ENCODE measurements at places on chromosomes 13 and 19.
A peak's percentile ranks its signal among the peaks of the same experiment; 100 is the strongest.

DNA sequence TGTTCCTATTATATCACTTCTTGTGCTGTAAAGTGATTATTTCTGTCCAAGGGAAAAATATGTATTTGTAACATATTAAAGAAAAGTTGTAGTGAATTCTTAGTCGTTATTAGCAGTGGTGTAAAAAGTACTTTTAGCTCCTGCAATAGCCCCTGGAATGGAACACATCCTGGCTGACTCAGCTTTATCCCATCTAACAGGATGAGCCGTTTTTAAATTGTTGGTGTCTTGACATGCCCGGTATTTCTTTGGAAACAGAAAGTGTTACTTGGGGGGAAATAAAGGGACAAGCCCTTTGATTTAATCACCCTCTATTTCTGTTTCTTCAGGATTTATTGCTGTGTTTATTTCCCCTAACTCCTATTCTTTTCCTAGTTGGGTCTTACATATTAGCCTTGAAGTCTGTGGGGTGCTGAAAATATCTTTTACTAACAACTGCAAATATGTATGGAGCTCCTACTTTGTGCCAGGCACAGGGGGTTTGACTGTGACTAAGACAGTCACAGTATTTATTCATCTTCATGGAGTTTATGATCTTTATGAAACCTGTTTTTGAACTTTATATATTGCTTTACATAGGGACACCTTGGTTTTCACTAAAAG, 17.9 kb downstream of the COG3 start:
- no peak for DNase-seq

- no peak for DNase-seq
Observed at GRCh38 chr19:6580313-6580712, 10.6 kb downstream of the CD70 start.

DNA sequence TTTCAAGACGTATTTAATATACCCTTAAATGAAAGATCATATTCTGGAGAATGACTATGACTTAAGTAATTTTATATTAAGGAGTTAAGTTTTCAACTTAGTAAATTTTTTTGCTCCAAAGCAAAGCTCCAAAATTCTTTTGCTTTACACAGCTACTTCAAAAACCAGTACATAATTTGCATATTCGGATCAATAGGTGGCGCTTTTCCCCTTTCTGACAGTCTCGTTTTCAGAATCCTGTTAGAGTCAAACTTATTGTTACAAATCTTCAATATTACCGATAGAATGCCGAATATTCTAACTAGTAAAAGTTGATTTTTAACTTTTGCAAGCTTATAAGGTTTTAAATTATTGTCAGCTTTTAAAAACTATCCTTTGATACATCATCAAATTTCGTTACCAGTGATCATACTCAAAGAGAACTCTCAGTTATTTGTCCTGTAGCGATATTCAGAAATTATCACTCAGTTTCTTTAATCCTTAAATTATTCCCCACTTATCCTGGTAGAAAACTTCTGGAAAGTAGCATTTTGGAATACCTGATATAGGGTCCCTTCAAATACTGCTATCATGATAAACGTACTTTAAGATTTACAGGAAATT, 852.7 kb upstream of the KLHL1 start:
- no peak for DNase-seq

- no peak for DNase-seq
Observed at GRCh38 chr13:22063416-22064124, 392.7 kb downstream of the FGF9 start.

DNA sequence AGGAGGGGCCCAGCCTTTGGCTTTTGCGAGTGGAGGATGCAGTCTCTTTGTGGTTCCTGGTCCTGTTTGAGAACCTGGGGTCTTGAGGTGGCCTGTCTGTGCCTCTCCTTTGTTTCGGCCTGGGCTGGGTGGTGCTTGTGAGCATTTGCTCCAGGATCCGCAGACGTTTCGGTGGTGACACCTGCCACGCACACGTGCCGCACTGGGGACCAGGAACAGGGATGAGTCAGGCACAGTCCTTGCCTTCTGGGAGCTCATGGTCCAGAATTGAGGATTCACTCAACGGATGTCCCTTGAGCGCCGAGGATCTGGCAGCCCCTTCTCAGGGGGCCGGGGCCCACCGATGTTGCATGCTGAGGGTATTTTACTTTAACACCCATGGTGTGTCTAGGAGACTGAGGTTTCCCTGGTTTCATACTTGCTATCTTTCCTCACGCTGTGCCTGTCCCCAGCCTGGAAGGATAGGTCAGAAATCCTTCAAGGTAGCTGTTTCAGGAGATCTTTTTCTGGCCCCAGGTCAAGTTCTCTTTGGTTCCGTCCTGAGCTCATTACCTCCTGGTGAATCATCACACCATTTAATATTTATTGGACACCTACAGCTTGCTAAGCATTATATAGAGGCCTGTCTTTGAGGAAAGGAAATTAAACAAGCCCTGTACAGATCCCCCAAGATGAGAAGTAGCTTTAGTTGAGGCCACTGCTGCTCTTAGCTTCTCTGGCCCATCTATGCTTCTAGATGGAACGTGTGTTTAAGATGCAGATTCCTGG, 5.1 kb downstream of the HDGFL2 start:
- no peak for DNase-seq

GRCh38 chr19:970695-971094, 13.4 kb upstream of the WDR18 start:
- DNase-seq: no peak

- no peak for DNase-seq
Observed at GRCh38 chr19:4015705-4016402, 8.3 kb downstream of the PIAS4 start.

GRCh38 chr13:114025714-114026431, 52.0 kb upstream of the C13orf46 start:
- no peak for DNase-seq

- no peak for DNase-seq
Observed at GRCh38 chr13:27860743-27861142, 59.1 kb upstream of the PDX1 start.

- DNase-seq: no peak
Observed at GRCh38 chr19:49161987-49162386, 4.4 kb downstream of the TRPM4 start.

DNA sequence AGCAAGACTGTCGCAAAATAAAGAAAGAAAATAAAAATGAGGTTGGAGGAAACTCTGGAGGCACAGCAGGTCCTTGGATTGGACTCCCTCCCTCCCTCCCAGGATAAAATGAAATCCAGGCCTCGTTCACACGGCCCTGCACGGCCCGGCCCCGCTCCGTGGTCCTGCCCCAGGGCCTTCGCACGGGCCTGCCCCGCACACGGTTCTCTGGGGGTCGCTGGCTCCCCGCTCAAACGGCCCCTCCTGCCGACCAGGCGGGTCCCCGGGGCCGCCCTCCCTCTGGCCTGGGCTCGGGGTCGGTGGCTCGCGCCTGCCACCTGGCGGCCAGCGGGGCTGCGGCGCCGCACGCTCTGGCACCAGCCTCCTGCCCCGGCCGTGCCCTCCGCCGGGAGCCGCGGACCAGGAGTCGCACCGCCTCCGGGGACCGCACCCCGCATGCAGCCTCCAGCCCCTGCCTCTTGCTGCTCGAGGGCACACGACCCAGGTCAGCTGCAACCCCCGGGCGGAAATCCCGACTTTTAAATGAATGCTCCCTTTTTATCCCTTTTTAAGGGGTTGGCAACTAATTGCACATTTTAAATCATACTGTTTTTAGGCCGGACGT, 1.5 kb upstream of the WDR18 start:
- DNase-seq: no peak

DNA sequence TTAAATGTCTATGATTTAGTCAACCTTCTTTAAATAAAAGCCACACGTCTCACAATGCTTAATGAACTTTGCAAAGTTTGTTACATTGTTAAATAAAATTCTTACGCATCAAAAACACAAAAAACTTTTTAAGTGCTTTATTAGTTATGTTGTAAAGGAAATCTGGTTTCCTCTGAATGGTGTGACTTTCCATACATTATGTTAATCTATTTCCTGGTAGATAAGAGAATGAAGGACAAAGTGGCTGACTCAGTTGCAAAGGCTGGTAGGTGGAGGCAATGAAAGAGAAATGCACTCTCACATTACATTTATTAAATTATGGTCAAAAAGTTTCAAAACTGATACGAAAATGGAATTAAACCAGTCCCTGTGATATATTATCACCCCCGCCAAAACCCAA, 15.9 kb downstream of the KLF12 start:
- DNase-seq: no peak

DNA sequence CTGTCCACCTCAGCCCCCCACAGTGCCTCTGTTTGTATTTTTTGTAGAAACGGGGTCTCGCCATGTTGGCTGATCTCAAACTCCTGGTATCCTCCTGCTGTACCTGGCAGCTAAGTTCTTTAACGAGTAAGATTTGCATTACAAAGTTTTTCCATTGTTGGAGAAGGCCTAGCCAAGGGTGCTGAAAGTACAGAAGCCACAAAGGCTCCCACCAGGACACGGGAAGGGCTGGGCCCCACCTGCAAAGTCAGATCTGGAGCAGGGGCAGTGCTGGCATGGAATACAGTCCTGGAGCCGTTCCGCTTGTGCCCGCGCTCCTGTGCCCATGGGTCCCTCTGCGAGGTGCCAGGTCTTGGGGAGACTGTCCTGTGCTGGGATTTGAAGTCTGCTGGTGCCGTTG, 12.1 kb downstream of the FZR1 start:
- DNase-seq: no peak

DNA sequence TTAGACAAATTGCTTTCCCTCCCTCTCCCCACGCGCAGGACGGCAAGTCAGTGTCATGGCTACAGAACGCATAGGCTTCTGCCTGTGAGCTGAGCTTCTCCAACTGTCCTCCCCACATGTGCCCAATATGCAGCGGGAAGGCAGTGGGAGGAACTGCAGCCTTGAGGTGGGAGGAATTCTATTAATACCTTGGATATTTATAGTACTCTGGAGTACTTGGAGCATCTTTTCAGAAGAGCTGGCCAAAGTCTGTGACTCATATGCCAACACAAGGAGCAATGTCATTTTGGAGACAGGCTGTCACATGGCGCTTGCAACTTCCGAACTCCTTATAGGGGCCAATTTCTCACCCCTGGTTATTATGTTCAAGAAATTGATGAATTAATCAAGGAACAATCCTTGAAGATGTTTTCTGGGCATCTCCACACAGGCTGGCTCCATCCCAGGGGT, 245.0 kb upstream of the SERP2 start:
- DNase-seq: peak; percentile 43

- no peak for DNase-seq
Observed at GRCh38 chr13:99282264-99283231, 24.4 kb upstream of the GPR18 start.

- DNase-seq: no peak
Observed at GRCh38 chr13:110329798-110330461, 22.8 kb downstream of the COL4A2 start.

DNA sequence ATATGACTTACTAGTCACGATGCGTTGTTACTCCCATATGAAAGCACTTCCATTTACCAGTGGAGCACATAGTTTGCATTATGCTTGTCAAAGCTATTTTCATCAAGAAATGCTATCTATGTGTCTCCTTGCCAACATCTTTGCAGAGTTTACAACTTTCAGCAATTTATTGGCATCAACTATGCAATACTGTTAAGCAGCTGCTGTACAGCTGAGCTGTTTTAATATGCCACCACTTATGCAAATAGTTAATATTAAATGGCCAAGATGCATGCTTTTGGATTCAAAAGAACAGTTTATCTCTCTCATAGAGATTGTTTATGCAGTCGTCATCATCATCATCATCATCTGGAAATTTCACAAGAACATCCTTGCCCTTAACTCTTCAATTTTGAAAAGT, 67.9 kb upstream of the KLF5 start:
- no peak for DNase-seq

DNA sequence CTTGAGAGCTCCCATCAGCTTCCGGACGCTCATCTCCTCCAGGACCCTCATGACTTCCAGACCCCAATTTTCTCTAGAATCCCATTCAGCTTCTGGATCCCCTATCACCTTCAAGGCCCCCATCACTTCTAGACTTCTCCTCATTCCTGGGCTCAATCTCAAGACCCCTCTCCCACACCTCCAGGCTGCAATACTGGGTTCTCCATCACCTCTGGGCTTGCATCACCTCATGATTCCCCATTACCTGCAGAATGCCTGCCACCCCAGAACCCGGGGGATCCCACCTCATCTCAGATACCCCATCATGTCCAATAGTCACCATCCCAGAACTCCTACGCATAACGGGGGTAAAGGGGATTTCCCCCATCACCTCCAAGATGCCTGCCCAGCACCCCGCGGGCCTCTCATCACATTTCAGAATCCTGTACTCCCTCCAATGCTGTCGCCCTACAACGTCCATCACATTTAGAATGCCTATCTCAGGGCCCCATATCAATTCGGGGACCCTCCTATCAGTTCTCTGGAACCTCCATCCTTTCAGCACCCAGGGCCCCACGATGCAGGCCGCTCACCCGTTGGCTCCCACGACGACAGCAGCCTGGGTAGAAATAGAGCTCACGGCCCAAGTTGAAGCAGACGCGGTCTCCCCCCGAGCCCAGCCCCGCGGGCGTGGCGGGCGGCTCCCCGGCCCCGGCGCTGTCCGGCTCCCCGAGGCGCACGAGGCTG, 738 bp downstream of the DMWD start:
- DNase-seq: no peak

- no peak for DNase-seq
Observed at GRCh38 chr19:10565028-10565566, 713 bp downstream of the KRI1 start.

DNA sequence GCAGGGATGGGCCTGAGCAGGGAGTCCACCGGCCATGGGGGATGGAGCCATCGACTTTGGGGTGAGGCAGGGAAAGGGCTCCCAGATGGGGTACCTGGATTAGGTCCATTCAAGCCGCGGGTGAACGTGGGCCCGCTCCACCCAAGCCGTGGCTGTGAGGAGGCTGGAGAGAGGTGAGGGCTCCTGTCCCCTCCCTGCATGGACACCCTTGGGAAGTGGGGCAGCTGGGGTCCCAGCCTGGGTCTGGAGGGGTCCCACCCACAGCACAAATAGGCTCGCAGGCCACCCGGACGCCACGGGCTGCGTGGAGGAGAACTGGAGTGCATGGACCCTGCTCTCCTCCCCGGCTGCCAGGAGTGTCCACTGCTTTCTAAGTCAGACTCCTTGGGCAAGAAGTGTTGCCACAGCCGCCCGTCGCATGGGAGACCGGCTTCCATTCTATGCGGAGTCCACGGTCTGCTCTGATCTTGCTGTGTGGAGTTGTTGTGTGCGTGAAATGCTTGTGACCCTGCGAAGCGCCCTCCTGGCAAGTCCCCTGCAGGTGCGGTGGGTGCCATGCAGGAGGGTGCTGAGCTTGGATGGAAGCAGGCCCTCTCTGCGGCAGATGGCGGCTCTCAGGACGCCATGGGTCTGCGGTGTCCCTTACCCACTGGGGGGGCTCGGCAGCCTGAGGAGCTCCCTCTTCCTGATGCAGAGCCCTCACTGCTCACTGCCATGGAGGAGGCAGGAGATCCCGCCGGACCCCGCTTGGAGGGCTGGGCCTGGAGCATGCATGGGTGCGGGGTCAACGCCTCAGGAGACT, 2.0 kb downstream of the DAZAP1 start:
- DNase-seq: no peak

GRCh38 chr13:34351134-34351533, 533.2 kb downstream of the RFC3 start:
- no peak for DNase-seq

GRCh38 chr13:93505104-93505952, 278.7 kb downstream of the GPC6 start:
- DNase-seq: no peak
